ENCODE measurements at places on chromosomes 5 and 9.

DNA sequence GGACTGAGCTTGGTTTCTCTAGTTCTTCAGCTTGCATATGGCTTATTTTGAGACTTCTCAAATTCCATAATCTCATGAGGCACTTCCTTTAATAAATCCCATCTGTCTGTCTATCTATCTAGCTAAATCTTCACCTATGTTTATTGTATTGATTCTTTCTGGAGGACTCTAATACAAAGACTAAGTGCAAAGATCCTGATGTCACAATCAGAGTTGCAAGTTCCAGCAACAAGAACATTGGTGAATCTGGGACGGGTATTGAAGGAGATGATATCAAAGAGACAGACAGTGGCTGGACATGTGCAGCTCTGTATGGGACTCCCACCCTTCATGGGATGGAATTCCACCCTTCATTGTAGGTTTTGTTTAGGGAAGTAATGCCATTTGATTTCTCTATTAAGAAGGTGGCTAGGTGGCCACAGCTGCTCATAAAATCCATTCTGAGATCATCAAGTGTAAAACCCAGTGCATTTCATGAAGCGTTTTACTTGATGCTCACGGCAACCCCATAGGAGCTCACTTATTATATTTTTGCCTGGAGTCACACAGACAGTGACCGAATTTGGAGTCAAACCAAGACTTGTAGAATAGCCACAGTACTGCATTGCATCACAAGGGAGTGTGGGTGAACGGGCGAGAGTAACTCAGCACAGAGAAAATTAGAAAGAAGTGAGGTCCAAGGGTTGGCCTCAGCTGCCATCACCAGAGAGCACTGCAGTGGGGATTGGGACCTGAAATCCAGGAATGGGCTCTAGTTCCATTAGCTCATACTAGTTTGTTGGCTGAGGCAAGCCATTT lies 24.9 kb downstream of the TAS2R1 start:
- no peak for DNase-seq

GRCh38 chr5:148791334-148791667 lies 35.1 kb upstream of the ADRB2 start:
- no peak for DNase-seq

- no peak for DNase-seq
Observed at GRCh38 chr5:74469234-74469994, 171.1 kb downstream of the ENC1 start.

DNA sequence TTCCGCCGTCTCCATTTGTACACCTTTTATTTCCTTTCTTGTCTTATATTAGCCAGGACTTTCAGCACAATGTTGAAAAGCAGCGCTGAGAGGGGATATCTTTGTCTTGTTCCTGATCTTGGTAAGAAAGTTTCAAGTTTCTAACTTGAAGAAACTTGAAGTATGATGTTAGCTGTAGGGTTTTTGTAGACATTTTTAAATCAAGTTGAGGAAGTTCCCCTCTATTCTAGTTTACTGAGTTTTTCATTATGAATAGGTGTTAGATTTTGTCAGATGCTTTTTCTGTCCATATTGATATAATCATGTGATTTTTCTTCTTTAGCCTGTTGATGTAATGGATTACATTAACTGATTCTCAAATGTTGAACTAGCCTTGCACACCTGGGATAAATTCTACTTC lies 425.7 kb downstream of the PIK3R1 start:
- DNase-seq: no peak

Data from osteoblast (primary cell).